ENCODE measurements at places on chromosomes 7 and 10.

DNA sequence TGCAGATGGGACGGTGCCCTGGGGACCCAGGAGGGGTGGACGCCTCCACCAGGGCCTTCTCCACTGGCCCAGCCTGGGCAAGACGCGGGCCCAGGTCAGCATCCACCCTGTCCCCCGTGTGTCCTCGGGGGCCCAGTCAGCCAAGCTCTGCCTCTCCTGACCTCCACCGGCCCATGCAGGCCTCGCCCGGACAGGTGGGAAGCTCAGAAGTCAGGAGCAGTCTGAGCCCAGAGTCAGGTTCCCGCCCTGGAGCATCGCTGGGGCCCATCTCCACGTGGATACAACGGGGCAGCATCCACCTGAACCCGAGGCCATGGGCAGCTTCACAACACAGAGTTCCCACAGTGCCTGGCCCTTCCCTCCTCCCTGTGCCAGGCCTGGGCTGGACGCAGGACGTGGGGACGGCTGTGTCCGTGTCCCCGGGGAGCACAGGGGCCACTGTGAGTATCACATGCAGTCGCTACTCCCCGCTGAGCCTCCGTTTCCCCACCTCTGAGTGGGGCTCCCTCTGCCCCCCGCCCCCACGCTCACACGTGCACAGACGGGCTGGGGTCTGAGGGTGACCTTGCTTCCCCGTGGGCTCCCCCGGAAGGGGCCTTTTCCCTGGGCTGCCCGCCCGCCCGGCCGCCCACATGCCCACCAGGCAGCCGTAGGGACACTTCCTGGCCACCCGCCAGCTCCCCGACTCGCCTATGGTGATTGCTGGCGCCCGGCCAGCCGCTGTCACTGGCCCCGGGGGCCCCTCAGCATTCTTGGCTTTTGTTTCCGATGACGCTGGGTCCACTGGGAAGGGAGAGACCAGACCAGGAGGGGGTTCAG lies 64.3 kb downstream of the PDGFA start:
- DNase-seq, result no peak

GRCh38 chr7:18224138-18224537 lies 196.5 kb upstream of the PRPS1L1 start:
- DNase-seq, result no peak

DNA sequence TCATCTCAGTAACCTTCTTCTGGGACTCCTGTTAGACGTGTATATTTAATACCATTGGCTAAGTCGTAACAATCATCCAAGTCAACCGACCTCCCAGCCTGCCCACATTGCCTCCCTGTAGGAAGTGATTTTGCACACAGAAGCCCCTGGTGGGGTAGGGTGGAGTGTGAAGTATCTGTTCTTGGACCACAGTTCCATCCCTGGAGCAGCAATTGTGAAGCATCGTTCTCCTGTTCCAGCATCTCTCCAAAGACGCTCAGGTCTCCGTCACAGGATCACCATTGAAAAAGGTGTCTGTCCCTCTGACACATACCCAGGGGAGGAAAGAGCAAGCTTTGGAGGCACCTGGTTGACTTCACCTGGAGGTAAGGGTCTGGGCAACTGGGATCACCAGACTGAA lies 72.9 kb downstream of the CCDC3 start:
- DNase-seq, result no peak

DNA sequence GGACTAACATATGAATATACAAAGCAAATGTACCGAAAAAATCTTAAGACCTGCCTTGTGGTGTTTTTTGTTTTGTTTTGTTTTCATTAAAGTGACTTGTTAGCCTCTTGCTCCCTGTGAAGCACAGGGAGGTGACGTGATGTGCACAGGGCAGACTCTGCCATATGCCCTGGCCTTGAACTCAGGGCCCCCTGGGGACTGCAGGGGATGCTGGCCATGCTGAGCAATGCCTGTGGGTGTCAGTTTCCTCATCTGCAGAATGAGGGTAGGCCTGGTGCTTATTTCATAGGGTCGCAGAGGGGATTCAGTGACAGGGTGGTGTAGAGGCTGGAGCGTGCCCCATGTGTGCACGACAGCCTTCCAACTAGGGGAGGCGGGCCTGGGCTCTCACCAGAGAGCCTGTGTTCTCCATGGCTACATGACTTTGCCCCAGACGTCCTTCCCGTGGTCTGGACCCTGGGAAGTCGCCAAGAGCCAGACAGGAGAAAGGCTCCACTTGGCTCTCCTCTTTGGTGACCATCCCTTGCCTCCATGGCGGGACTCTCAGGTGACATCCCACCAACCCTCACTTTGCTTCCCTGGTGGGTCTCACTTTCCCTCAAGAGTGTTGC lies 14.5 kb downstream of the EGFR start:
- DNase-seq, result no peak

- DNase-seq, result no peak
Observed at GRCh38 chr7:90723866-90724265, 127.7 kb downstream of the CDK14 start.

GRCh38 chr7:82080254-82080927 lies 310.5 kb upstream of the HGF start:
- no peak for DNase-seq

Measured in activated CD4-positive, alpha-beta T cell treated with anti-CD3 and anti-CD28 coated beads for 4 hours (primary cell).